CD4-positive, alpha-beta T cell treated with Interleukin-1 beta for 1 hour (primary cell): ENCODE measurements at places on chromosomes 1 and 21.

DNA sequence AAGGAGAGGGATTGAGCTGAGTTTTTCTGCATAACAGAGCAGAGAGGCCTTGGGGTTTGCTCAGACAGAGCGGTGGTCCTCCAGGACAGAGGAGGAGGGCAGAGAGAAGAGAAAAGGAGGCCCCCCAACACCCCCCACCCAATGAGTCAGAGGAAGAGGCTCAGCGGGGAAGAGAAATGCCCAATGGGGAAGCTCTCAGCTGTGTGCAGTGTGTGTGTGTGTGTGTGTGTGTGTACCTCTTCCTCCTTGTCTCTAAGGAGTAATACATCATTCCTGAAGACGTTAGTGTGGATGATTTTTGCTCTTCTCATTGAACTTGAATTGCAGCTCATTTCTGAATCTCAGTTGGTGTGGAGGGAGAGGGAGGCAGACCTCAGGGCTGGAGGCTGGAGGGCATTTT is 8.7 kb downstream of the TMPRSS3 start:
- peak; percentile 18 for DNase-seq

- DNase-seq: no peak
Measured at GRCh38 chr1:3594706-3595377, 16.5 kb downstream of the MEGF6 start.

DNA sequence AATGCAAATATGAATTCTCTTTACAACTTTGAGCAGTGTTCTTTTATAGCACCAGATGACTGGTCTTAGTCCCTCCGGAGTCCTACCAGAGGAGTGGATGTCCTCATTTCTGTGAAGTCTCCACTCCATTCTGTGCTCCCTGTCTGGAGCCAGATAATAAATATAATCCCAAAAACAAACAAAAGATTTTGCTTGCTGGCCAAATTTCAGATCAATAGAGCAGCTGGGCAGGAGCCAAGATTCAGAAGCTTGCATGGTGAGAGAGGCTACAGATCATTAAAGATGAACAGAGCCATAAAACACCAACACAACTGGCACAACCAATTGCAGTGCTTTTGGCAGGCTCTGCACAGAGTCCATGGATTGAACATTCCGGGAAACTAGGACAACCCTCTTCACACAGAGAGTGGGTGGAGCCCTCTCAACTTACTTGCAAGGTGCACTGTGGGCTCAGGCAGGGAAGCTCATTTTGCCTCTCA is 231.5 kb upstream of the SNX7 start:
- no peak for DNase-seq

DNA sequence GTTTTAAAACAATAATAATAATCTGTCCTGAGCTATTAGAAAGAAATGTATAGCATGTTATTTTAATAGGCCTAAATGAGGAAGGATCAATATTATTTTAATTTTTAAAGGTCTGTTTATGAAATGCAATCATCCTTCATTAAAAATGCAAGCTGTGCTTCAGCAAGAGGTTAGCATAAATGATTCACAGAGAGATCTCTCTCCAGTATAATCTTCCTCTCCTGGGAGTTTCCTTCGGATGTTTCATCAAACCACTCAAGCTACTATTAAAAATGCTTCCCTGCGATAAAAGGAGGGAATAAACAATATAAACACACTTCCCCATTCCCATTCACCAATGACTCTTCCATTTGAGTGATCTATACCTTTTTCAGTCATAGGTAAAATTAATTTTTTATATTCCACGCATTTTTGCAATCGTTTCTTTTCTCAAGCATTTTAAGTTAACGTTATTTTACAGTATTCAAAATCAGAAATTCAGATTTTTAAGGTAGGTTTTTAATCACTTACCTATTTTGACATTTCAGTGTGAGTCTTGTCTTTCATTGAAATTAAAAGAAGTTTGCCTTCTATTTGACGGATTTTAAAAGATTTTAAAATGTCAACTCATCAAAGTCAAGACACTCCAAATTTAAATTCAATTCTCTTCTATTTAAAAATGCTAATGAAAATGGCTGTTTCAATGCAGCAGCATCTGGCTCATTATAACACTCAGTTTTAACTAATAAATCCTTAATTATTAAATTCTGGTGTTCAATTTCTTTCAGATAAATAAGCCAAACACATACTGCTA is 64.3 kb downstream of the RERE start:
- DNase-seq: no peak

DNA sequence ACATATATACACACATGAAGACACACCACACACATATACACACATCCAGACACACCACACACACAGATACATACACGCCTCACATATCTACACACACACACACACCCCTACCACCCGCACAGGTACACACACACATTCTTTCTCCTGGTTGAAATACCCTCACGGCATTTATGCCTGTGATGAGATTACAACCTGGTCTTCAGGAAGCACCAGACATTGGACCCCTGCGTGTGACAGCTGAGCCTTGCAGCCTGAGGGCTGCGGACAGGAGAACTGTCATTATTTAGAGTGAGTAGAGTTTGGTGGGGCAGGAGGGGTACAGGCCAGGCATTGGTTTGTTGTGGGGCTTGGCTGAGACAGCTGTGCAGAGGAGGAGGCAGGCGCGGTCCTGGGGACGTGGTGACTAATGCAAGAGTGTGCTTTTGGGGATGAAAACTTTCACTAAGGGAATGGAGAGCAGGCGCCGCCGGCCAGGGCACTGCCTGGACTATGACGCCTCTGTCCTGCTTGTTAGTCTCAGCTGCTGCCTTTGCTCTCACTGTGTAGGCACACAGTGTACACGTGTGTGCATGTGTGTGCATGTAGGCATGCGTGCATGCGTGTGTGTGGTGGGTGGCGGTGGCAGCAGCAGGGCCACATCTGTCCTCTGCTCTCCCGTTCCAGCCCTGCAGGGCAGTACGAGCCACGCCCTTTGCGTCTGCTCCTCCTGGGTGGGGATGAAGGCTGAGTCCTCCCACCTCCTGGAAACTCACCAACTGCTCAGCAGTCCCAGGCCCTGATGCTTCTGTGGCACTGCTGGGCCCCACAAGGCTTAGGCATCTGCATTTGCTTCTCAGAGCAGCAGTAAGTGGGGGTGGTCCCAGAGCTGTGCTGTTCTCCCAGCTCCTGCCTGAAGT is 57.6 kb downstream of the SPSB1 start:
- no peak for DNase-seq

DNA sequence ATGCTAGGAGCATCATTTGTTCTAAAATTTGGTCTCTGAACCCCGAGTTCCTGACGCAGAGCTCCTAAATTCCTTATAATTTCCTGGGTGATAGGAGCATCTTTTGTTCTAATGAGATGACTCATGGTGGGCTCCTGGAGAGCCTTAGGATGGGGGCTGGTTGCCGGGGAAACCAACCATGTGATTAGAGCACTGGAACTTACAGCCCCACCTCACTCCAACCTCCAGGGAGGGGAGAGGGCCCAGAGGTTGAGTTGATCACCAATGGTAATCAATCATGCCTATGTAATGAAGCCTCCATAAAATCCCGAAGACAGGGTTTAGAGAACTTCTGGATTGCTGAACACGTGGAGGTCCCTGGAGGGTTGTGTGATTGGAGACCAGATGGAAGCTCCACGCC is 7.7 kb downstream of the SHISAL2A start:
- no peak for DNase-seq

- no peak for DNase-seq
Measured at GRCh38 chr1:1260843-1261560, 12.7 kb downstream of the UBE2J2 start.
